ENCODE measurements at places on chromosomes 11 and 22.

DNA sequence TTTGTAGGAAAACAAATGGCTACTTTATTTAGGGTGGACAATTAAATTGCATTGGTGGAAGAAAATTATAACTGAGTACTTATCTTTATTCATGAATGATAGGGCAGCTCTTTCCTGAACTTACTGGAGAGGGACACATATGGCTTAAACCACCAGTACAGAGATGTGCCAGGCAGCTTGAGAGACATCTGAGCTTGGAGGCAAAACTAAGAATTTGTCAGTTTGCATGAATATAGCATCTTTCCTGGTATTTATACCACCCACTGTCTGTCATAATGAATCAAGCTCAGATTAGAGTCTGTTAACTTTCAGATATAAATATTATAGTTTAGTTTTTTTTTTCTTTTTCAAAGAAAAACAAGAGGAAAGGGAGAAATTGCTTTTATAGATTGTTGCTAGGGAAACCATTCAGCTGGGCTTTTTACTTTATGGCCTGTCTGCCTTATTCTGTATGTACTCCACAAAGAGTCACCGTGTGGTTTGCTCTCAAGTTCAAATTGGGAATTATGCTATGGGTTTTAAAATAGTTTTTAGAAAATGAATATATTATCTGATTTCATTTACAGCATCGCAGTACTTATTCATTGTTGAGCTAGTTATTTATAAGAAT lies 477.0 kb upstream of the CHORDC1 start:
- no peak for DNase-seq

DNA sequence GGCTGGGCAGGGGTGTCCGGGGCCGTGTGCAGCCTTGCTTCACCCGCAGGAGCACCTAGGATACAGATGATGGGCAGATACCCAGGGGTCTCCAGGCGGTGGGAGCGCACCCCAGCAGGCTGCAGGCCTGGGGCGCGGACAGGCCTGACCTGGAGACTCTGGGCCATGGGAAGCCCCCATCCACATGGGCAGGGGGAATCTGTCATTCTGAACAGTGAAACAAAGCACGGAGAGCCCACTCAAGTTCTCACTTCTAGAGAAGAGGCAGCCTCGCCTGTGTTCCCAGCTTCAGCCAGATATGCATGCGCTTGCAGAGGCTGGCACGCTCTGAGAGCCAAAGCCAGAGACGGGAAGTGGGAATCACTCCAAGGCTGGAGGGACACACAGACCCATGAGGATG lies 333.1 kb downstream of the BRD1 start:
- no peak for DNase-seq

GRCh38 chr11:33970984-33971466 lies 79.1 kb upstream of the LMO2 start:
- DNase-seq, result peak; percentile 77

GRCh38 chr11:11229647-11230046 lies 123.4 kb downstream of the CSNK2A3 start:
- no peak for DNase-seq

DNA sequence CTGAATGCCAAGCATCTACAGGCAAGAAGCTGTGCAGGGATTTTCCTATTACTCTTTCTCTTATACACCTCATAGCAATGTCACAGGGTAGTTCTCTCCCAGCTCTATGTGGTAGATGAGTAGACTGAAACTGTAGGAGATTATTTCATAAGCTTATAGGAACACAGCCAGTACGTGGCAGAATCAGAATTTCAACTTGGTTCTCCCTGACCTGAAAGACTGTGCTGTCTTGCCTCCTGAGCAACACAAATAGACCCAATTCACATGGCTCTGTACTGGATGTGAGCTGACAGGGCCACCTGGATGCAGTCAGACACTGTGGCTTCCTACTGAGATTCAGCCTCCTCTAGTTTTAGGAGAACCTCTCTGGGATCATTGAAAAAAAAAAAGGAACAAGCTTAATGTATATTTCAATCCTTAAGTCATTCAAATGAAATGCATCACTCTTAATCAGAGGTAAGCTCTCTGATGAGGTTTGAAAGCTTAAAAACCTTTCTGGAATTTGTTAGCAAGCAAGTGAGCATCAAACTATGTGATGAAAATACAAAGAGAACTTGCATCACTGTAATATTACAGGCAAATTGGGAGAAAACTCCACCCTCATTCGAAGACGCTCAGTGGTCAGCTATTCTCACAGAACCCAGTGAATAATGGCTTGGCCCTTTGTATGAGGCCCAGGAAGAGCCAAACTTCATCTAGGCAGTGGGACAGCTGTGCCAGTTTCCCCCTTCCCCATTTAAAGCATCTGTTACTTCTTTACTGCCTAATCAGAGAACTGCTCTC lies 1039.3 kb downstream of the NTM start:
- no peak for DNase-seq

DNA sequence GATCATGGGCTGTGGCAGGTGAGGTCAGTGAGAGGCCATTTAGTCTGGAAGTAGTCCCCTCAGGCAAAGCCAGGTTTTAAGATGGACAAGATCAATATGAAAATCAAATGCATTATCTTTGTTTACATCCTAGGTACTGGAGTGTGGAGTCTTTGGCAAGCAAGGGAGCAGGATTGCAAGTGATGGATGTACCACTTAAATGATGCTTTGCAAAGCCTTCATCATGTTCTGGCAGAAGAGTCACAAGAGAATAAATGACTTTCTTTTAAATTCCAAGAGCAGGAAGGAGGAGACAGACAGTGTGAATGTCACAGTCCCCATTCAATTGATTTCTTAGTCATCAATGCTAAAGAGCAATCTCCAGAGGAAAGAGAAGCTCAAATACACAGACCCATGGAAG lies 908.3 kb downstream of the FAM181B start:
- no peak for DNase-seq

DNA sequence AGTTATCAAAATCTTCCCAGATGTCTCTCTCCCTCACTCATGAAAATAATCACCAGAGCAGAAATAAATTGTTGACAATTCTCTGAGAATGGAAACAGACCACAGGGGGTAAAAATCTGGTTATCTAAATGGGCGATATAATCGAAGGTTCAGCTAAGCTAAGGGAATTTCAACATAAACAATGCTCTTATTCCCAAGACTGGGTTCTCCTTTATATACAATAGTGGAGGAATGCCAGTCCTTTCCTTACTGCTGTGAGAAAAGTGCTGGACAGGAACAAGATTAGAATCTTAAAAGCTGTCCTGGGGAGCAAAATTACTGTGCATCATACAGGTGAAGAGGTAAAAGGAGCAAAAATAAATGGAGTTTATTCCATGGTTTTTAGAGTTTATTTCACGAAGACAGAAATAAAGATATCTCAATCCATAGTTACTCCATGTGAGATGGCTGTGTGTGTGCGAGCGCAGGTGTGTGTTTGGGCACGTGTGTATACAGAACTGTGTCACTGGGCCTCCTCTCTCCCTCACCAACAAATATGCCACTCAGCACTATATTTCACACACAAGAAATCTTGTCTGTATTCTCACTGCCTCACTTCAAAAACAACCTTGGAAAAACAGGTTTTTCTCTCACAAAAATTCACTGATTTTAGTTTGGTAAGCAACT lies 385.6 kb downstream of the DCDC1 start:
- DNase-seq, result no peak

DNA sequence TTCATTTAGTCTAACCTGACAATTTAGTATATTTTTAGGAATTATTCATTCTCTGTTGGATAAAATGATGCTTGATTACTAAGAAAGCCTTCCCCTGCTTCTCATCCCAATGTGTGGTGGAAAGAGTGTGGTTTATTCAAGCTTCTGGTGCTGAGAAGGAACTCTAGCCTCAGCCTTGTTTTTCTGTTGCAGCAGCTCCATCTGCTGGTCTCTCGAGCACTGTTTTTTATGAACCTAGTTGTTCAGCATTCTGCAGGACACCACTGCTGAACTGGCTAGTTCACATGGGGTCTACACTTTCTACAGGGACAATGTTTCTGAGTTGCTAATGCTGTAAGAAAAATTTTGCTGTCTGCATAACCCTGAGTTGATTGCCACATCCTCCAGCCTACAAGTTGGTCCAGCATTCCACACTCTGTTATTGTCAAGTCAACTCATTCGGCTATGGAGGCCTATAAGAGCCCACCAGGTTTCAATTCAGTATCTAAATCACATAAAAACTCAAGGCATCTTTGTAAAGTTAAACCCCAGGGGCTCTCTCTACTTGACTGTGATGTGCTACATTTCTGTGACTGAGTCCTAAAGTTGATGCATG lies 14.3 kb downstream of the OR2AG2 start:
- peak; percentile 78 for DNase-seq

- DNase-seq, result no peak
Measured at GRCh38 chr11:115665175-115665821, 161.1 kb upstream of the CADM1 start.
